ENCODE measurements at places on chromosomes 11 and 22.

DNA sequence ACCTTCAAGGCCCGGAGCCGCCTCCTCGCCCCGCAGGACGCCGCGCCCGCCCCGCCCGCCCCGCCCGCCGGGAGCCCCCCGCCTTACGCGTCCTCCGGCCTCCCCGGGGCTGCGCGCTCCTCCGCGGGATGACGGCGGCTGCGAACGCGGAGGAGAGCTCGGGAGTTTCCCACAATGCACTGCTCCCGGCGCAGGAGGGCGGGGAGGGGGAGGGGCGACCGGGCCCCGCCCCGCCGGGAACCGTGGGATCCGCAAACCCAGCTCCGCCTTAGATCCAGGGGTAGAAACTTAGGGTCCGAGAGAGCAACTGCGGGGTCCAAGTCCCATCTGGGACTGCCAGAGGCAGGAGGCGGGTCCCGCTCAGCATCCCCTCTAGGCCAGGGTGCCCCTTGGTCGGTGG, at the start of gene CEND1:
Gene CEND1 (minus strand): TSS at position 148 of the 400 bp plus-strand sequence. CDS start 1,514 bp downstream, outside the sequence.
- DNase-seq, result no peak

DNA sequence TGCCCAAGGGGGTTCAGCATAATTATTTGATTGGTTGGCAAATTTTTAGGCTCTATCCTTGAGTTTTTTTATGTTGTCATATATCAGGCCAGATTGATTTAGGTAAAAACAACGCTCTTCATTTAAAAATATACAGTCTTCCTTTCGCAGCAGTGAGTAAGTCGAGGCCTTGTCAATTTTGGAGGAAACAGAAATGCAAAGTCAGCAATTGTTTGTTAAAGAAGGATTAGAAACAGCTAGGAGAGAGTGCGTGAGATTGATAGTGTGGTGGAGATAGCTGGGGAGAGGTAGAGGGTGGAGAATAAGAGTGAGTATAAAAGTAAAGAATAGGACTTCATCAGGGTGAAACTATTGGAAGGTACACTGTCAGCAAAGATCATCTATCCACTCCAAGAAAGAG, 830.8 kb downstream of the LUZP2 start:
- DNase-seq, result no peak

- DNase-seq, result no peak
Measured at GRCh38 chr11:7690648-7691047, 15.6 kb downstream of the OVCH2 start.

DNA sequence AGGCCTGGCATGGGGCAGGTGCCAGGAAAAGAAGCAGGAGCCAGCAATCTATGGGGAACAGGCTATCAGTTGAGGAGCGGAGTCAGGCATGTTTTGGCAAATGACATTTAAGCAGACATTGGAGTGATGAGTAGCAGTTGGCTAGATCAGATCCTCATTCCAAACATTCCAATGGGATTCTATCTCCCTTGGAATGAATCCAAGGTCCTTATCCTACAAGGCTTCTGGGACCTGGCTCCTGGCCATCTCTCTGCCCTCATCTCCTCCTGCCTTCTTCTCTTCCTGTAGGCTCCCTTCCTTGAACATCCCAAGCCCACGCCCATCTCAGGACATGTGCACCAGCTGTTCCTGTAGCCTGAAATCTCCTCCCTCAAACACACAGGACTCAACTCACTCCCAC, 1074.5 kb downstream of the TBC1D22A start:
- DNase-seq, result no peak

DNA sequence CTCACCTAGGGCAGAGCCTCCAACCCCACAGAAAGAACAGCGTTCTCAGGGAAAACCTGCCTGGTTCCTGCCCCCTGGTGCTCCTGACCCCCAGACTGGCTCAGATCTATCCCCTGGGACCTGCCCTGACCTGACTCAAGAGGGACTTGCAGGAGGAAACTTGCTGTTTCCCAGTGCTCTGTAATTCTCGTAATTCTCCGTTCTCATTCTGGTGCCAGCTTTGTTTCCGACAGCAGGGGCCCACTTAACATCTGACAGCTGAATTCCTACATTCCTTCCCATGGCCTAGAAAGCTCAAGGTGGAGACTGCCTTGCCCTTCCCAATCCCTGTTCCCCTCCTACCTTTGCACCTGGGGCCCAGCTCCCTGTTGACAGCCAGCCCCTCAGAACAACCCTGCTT, 12.5 kb upstream of the CSF2RB start:
- DNase-seq, result no peak

DNA sequence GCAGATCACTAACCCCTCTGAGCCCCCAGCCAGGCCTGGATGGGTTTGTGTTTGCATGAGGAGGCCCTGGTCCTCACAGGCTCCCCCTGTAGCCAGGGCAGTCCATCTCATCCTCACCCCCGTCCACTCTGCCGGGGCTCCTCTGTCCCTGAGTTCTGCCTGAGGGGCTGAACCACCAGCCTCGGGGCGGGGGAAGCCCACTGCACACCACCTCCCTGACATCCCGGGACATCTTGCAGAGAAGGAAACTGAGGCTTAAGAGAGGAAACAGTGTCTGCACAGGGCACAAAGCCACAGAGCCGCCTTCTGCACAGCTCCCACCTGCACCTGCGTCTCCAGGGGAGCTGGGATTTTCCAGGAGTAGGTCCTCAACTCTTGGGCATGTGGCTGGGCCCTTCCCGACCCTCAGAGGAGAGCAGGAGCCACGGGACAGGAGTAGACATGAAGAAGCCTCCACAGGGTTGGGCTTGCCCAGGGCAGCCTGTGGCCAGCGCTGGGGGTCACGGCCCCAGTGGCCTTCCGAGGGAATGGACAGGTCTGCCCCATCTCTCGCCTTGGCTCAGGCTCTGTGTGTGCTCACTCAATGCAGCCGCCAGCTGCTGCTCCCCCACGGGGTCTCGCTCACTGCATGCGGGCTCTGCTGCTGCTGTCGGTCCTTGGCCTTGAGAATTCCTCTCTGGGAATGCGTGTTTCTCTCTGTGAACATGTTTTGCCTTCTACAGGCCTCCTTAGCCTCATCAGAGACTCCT, 45.4 kb upstream of the CCDC188 start:
- DNase-seq, result no peak

DNA sequence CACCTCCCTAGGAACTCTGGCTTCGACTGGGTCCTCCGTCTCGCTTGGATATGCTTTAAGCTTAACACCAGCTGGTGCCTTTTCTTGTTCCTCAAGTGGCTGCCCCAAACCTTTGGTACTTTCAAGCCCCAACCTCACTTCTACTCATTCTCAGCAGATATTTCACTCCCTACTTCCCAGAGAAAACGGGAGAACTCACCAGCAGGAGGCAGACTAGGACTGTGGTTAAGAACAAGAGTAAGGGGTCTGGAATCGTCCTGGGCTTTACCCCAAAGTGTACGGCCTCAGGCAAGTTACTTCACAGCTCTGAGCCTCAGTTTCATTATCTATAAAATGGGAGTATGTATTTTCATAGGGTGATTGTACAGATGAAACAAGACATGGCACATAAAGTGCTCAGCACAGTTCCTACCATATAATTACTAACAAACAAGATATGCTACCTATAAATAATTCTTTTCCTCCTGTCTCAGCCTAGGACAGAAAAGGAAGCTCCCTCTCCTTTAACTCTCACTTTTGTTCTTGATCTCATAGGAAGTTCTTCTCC, 37.8 kb downstream of the PAMR1 start:
- DNase-seq, result no peak

DNA sequence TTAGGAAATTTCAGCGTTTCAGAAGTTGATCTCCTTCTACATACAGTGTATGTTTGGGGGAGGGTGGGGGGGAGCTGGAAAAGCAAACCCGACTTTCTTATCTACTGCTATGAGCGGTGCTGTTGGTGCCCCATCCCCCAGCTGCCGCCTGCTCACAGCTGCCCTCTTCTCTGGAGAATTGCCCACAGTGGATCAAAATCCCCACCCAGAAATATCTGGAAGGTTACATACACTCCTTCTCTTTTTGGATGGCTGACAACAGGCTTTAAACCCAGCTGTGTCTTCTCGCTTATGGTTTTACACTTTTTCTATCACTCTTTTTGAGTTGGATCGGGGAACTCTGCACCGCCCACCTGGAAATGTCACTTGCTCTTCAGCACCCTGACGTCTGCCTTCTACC, 56.4 kb downstream of the DHCR7 start:
- no peak for DNase-seq

DNA sequence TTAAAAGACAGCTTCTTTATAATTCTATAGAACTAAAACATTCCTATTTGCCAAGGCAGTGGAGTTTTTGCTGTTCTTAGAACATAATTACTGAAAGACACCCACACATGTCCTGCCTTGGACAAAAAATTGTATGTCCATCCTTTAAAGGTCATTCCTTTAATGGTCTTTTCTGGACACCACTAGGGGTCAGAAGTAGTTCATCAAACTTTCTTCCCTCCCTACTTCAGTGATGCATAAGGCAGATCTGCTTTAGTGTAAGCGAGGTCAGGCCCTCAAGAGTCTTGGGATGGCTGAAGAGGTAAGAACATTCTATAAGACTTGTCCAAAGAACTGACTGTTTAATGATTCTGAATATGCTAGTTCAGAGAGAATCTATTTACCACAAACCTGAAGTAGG, 4.3 kb upstream of the OR51V1 start:
- no peak for DNase-seq

- DNase-seq, result no peak
Measured at GRCh38 chr11:33618351-33618710, 82.3 kb downstream of the C11orf91 start.

DNA sequence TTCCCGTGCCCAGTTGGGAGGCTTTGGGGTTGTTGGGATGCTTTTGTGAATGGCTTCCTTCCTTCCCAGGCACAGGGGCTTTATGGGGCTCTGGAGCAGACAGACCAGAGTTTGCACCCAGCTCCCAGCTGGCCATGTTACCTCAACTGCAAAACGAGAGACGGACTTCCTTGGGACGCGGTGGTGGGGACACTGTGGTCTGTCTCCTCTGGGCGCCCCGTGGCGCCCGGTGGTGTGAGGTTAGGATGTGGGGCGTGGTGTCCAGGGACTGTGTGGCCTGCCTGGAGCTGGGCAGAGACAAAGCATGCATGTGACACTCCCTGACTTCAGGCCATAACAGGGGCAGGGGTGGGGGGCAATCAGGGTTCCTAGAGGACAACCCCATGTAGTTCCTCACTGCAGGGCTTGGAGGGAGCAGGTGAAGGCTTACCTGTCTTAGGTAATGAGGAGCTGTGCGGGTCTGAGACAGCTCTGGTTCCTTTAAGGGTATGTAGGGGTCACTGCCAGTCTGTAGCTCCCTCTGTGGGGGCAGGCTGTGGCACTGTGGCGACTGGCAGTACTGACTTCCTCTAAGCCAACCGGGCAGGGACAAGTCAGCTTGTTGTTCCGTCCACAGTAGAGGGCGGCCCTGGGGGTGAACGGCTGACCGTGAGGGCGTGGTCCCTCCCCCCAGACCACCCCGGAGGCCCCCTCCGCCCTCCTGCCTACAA, 14.4 kb downstream of the KCNQ1 start:
- DNase-seq, result no peak

- DNase-seq, result no peak
Measured at GRCh38 chr22:39148727-39149535, 3.5 kb downstream of the CBX7 start.

GRCh38 chr11:15968461-15969130, 387.8 kb downstream of the SOX6 start:
- DNase-seq, result no peak

- DNase-seq, result no peak
Measured at GRCh38 chr11:67284811-67285540, 4.1 kb upstream of the ANKRD13D start.

- no peak for DNase-seq
Measured at GRCh38 chr11:32894149-32894827, 1.7 kb downstream of the QSER1 start.

GRCh38 chr22:42632096-42632495, 8.3 kb downstream of the ATP5MGL start:
- no peak for DNase-seq

DNA sequence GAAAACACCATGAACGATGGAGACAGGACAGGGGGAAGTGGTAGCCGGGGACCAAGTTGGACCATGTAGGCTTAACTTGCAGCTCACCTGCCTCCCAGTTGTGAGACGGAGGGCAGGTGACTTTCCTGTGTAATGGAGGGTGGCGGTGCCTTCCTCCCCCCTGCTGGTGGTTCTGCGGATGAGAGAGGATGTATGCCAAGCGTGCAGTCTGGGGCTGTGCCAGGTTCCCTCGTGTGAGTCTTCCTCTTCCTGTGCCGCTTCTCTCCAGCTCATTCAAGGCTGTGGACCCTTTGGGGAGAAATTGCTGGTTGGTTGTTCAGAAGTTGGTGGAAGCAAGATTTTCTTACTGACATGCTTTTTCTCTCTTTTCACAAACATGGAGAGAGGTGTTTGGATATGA, 35.1 kb downstream of the MPPED1 start:
- DNase-seq, result no peak

- no peak for DNase-seq
Measured at GRCh38 chr11:20479513-20479912, 92.0 kb downstream of the PRMT3 start.

GRCh38 chr22:44289414-44290171, 23.2 kb downstream of the SHISAL1 start:
- no peak for DNase-seq

- no peak for DNase-seq
Measured at GRCh38 chr11:76768088-76768908, 14.9 kb upstream of the TSKU start.

- no peak for DNase-seq
Measured at GRCh38 chr11:118194835-118195627, 18.6 kb upstream of the SCN2B start.

GRCh38 chr11:68212421-68213134, 518 bp downstream of the KMT5B start:
- no peak for DNase-seq

DNA sequence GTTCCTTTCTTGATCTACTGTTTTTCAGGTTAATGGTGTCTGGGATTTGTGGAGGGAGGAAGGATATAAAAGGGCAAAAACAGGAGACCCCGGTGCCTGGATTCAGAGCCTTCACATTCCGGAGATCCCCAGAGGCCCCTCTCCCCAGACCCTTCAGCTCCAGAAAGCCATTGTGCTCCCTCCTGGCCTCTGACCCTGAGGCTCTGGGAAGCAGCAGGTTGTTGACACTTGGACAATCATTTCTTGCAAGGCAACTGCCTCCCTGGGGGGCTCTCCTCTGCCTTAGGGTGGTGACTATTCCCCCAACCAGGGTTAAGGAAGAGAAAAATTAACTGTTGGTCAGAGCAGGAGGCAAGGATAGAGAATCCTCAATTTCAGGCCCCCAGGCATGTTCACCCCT, 86.9 kb upstream of the NNMT start:
- DNase-seq, result no peak

DNA sequence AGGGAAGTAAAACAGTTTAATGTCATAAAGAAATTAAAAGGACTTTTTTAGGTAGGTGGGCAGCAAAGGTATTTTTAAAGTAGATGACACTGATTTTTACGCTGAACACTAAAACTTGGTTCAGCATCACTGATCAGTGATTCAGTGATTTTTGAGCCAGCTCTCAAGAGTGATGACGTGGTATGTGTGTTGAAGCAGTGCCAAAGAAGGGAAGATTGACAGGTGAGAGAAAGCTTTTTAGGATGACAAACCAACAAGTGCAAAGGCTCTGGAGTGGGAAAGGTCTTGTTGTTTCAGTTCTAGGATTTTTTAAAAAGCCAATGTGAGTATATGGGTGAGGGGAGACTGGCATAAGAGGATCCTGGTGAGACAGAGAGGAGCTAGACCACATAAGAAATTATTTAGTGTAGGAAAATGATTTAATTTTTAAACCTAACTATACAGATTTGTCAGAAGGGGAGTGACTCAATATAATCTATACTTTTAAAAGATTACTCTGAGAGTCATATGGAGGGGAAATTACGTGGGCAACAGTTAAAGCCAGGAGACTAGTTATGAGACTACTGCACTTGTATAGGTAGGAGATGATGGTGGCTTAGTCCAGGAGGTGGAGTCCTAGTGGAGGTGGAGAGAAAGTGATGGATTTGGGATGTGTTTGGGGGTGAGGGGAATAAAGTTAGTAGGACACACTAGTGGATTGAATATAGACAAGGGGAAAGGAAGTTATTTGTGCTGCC, 17.6 kb upstream of the CALCB start:
- no peak for DNase-seq

- DNase-seq, result no peak
Measured at GRCh38 chr22:40157330-40157945, 20.3 kb upstream of the TNRC6B start.
